ENCODE measurements at places on chromosomes 12 and 14.

- DNase-seq = no peak
Measured at GRCh38 chr12:6231359-6232268, 31.4 kb downstream of the CD9 start.

GRCh38 chr12:46430340-46430948, 57.9 kb upstream of the SLC38A2 start:
- DNase-seq = no peak

DNA sequence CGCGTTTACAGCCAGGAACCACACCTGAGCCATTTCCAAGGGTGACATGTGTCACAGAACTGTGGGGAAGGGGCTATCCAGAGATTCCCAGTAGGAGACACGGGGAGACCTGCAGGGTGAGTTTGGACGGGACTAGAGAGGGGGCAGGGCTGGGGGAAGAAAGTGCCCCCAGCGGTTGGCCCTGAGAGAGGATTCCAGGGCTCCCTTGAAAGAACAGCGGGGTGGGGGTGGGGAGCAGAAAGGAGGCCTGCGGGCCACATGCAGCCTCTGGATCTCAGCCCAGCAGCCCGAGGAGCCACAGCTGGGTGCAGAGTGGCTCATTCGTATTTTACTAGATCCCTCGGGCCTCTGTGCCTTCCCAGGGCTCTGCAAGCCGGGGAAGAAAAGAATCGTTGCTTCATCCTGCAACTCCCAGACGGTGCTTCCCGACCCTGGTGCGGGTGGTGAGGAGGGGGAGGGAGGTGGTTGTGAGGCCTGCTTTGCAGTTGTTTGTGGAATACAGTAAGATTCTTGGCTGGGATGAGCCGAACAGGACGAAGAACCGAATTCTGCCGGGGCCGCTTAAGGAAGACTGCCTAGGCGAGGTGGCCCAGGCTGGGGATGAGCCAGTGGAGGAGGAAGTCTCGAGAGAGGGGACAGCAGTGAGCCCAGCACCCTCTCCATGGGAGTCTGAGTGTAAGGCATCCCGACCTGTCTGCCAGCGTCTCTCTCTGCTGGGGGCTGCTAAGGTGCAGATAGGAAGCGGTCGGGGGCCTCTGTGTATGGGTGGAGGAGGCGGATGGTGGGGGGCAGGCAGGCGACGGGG, 36.1 kb upstream of the ANKRD9 start:
- no peak for DNase-seq

DNA sequence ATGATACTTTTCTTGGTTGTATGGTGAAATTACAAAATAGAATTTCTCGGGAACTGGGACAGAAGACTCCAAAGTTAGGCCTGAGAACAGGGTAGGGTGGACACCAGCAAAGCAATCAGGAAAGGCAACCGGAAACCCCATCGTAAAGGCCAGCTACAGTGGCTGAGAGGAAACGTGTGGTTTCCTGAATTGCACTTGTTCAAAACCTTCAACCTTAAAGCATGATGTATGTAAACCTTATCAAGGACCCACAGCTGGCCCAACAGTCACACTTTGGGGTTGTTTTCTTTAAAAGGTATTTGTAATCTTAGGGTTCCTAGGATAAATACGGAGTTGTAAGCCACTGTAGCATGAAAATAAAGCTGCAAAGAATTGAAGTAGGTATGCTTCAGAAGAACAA, 2.2 kb upstream of the PTGDR start:
- no peak for DNase-seq

- DNase-seq = no peak
Measured at GRCh38 chr12:32944195-32944594, 47.6 kb upstream of the PKP2 start.

DNA sequence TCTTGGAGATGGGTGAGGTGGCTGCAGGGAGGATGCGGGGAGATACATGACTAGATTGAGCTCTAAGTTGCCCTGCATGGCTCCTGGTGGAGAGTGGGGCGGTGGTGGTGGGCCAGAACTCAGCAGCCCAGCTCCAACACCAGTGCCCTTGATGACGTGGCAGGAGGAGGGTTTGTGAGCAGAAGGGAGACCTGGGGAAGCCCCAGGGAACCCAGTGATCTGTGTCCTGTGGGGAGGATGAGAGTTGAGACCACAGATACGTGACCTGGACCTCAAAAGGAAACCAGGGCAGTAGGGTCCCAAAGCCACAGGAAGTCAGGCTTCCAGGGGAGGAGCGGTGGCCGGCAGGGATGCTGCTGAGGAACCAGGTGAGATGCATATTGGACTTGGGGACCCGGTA, 989.1 kb upstream of the TMEM132C start:
- no peak for DNase-seq

- DNase-seq = no peak
Measured at GRCh38 chr14:45970621-45971020, 681.0 kb downstream of the RPL10L start.

DNA sequence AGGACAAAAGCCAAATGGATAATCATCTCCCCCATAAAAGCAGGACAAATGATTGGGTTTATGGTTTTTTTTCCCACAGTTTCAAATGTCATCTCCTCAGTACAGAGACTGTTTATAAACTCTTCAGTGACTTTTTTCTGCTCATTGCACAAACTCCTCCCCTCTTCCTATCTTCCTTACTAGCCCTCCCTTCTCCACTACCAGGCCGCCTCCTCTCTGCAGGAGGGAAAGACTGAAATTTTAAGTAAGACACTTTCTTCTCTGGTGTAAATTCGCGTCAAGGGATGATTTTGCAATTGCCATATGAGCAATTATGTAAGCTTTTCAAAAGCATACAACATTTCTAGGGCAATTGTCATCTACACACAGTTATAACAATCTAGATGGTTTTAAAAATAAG, 37.0 kb downstream of the BTG1 start:
- no peak for DNase-seq

DNA sequence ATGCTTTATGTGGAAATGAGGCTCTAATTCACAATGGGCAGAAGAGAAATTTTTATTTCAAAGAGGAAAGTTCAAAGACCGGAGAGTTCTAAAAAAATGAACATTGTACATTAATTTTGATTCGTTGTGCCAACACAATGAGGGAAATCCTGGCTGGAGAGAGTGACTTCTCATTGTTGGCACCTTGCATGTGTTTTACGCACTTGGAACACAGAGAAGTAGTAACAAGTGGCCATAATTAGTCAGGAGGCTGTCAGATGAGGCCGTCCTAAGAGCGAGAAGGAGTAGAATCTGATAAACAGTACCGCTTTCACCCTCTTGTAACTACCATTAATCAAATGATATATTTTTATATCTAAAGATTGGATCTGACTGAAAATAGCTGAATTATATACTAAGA, 6.9 kb downstream of the LMO3 start:
- DNase-seq = no peak

GRCh38 chr12:129109174-129110001, 256.1 kb downstream of the GLT1D1 start:
- no peak for DNase-seq

DNA sequence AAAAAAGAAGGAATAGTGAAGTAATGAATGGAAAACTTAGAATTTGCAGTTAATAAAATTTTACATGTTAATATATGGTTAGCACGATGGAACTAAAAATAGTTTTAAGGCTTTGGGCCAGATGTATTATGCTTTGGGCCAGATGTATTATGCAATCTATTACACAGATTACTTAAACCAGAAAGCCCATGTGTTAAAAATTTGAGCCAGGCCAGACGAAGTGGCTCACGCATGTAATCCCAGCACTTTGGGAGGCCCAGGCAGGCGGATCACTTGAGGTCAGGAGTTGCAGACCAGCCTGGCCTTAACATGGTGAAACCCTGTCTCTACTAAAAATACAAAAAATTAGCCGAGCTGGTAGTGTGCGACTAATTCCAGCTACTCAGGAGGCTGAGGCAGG, 17.2 kb downstream of the IFT81 start:
- DNase-seq = no peak

GRCh38 chr12:72982356-72982755, 710.2 kb downstream of the TRHDE start:
- no peak for DNase-seq

DNA sequence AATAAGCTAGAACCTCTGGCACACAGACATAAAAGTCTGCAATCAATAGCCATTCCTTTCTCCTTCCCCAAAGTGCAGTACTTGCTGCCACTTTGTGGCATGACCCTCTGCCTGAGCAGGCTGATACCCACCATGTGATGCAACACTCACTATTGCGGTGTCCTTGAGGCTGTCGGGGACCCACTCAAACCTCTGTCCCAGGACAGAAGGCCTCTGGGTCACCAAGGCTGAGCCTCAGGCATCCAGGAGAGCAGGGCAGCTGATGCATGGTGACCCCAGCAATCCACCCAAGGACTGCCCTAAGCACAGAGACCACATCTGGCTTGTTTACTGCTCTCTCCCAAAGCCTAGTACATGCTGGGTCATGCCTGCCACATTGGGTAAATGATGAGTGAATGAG, 114.2 kb downstream of the DPF3 start:
- no peak for DNase-seq

- DNase-seq = no peak
Measured at GRCh38 chr14:94421316-94421715, 31.3 kb downstream of the SERPINA11 start.

DNA sequence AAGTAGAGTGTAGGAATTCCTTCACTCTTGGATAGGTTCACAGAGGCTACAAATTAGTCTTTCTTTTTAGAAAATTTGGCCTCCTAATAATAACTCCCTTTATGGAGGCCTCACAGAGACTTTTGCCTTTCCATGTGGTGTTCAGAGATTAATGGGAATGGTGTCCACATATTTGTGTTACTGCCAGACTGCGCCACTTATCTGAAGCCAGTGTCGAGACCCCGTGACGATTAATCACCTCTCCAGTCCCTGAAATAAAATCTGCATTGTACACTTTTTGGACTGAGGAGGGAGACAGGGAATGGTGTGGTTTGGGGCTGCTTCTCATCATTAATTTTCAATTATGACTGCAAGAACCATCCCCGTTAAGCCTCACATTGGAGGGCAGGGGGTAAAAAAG, 980.5 kb downstream of the FLRT2 start:
- no peak for DNase-seq

GRCh38 chr12:66879409-66879808, 200.5 kb upstream of the GRIP1 start:
- no peak for DNase-seq

DNA sequence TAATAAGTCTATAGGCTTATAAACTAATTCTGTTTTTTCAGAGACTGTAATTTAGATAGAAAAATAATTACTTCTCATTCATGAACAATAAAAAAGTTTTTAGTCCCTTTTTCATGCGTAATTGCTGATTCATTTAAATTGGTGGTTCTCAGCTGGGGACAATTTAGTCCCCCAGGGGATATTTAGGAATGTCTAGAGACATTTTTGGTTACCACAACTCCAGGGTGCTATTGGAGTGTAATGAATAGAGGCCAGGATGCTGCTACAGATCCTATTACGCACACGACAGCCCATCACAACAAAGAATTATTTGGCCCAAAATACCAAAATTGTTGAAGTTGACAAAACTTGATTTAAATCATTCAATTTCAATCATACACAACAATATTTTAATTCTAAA, 22.8 kb upstream of the VCPKMT start:
- DNase-seq = no peak

DNA sequence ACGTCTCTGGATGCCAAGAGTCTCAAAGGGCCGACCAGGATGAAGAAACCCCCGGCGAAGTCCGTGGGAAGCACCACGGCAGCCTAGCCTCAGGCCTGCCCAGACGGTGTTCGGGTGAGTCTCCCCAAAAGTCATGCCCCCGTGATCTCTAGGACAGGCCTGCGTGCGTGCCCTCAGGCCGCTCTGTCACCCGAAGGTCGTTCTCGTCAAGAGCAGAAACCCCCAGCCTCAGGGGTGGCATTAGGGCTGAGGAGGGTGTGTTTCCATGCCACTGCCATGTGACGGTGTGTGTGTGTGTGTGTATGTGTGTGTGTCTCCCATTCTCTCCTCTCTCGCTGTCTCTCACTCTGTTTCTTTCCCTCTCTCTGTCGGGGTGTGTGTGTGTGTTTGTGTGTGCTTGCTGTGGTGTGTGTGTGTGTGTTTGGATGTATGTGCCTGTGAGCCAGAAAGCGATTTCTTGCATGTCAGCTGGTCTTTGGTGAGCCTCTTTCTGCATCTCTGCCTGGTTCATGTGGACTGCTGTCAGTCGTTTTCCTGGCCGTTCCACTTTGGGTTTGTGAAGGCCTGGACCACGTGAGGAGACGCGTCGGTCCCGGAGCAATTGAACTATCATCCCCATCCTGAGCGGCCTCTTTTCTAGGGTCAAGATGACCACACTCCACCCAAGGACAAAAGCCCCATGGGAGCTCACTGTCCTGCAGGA, 772.5 kb upstream of the ALG10B start:
- no peak for DNase-seq

- no peak for DNase-seq
Measured at GRCh38 chr12:118537481-118537917, 161.1 kb downstream of the SUDS3 start.

DNA sequence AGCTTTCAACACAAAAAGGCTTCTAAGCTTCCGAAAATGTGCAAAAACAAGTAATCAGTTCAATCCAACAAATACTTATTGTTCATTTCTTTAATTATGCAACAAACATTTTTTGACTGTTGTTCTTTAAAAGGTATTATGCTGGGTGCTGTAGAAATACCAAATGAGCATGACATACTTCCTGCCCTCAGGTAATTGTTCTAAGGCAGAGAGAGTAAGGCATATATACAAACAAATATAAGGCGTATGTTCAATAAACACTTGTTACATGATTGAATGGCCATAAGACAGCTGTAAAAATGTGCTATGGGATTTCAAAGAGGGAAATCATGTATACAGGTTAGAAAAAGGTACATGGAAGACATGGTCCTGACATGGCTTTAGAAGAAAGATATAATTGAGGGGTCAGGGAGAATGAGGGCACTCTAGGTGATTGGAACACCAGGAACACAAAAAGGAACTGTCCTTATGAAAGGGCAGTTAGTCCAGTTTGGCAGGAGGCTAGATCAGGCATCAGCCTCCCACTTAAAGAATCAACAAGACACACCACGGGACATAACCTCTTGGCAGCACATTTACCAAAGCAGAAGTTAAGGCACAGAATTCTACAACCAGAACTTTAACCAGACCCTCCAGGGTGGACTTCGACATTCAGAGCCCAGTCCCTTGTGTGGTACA, 135.8 kb upstream of the SCAF11 start:
- DNase-seq = no peak

DNA sequence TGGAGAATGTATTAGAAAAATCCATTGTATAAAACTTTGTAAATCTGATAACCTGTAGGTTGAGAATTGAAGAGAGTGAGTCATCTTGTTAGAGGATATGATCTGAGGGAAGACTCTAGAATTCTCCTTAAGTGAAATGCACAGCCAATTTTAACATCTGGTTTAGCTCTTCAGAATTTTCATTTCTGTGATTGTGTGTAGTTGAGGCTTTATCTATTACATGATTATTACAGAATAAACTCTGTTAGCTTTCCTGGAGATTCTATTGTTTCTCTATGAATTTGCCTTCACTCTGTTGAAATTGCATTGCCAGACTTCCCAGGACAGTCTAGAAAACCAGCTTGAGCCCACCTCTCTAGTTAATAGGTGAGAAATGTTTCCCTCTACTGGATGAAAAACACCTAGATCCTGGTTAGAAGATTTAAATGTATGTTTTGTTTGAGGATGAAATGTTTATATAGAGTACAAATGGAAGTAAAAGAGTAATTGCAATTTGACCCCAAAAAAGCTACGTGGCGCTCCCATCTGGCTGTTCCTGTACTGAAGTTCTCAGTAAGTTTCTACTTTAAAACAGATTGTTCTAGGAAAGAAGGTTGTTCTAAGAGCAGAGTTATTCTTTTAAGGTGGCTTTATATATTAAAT, 2.9 kb downstream of the NUDT4 start:
- no peak for DNase-seq

Data from stimulated activated CD8-positive, alpha-beta memory T cell treated with anti-CD3 and anti-CD28 coated beads, Interleukin-4, amount 100 ng/mL, for 4 hours (primary cell).